ENCODE measurements at places on chromosomes 16 and 17. TPM values are rescaled to one million over a fixed set of nuclear protein-coding genes. Genes with fewer than 3 reads are reported as not detected.

Gene SUZ12
- 63.1 TPM for total RNA-seq

DNA sequence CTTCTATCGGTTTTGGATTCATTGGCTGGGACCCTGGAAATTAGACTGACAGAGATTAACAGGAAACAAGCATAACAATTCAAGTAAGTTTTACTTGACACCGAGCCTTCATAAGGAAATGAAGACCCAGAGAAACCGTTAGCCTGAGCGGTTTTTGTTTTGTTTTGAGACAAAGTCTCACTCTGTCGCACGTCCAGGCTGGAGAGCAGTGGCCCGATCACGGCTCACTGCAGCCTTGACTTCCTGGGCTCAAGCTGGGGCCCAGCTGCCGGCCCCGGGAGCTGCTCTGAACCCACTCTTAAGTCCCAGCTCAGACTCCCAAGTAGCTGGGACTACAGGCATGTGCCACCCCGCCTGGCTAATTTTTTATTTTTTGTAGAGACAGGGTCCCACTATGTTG is 321.3 kb downstream of the SEC14L1 start:
- H3K27ac ChIP-seq, result peak overlapping the region; percentile 9
- H3K36me3 ChIP-seq, result peaks cover 5% of the 10 kb centered on the region
- no peak for DNase-seq
- H3K4me3 ChIP-seq, result peak overlapping the region; percentile 30

DNA sequence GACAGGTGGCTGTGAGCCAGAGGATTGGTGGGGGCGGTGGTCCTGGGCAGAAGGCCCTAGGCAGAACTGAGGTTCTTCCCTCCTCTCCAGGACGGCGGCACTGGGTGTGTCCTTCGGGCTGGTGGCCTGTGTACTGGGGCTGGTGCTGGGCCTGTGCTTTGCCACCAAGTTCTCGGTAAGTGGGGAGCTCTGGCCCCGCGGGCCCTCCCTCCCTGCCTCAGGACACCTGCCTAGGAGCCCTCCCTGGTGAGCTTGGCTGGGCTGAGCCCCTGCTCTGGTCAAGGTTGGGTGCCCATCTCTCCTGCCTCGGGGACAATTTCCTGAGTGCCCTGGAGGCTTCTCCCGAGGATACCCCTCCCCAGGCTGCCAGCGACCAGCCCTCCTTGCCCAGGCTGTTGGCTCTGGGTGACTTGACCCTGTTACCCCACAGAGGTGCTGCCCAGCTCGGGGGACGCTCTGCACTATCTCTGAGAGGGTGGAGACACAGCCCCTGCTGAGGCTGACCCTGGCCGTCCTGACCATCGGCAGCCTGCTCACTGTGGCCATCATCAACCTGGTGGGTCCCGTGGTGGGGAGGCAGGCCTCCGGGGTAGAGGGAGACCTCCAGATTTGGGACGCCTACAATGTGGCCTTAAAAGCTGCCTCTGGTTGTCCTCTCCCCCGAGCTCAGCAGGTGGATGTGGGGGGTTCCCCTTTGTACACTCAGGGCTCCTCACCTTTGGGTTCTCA is 42.0 kb downstream of the ADCY7 start:
- H3K27me3 ChIP-seq, result no peaks in the 10 kb centered on the region
- no peak overlapping the region for H3K4me3 ChIP-seq
- H3K36me3 ChIP-seq, result peaks cover 46% of the 10 kb centered on the region
- no peak overlapping the region for H3K27ac ChIP-seq

DNA sequence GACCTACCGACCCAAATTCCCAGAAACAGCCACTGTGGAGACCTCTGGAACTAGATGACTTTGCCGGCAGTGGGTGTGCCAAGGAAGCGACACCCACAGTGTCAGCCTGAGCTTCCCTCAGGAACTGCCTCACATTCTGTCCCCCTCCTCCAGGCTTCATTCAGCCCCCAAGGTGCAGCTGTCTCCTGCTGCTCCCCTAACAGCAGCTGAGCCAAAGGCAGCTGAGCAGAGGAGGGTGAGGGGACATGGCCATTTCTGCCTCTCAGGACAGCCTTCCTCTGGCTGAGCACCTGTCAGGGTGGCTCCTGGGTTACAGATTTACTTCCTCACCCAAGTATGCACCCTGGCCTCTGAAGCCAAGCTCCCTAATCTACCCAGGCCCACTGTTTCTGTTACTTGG is 22.1 kb upstream of the MTMR4 start:
- no peak overlapping the region for H3K27ac ChIP-seq
- peaks cover 9% of the 10 kb centered on the region for H3K27me3 ChIP-seq
- H3K4me1 ChIP-seq, result peaks cover 5% of the 10 kb centered on the region
- no peak for DNase-seq
- no peaks in the 10 kb centered on the region for H3K36me3 ChIP-seq
- H3K4me3 ChIP-seq, result no peak overlapping the region

DNA sequence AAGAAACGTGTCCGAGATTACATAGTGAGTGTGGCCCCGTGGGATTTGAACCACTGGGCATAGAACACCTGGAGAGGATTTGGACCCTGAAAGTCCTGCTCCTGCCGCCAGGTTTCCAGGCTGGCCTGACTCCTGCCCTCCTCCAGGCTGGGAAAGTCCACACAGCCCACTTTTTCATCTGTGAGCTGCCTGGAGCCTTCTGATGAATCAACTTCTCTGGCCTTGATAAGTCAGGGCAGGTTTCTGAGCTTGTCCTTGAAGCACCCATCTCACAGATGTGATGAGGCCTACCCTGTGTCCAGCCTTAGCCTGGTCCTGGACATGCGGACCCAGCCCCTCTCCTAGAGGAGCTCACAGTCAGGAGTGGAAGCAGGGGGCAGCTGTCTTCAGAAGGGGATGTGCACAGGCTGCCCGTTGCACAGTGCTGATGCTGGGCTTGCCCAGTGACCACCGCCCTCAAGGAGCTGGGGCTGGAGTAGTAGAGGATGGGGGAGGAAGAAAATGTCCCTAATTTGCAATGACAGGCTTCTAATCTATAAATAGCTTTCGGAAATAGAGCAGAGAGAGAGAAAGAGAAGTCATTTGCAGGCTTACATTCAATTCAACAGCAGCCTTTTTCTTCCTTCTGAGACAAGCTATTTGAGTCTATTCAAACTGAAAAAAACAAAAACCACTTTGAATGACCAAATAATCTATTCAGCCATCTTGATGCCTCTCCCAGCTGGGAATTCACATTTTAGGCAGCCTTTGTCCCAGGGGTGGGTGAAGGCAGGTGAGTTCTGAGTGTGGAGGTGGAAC is 73.5 kb upstream of the DNAJA2 start:
- no peaks in the 10 kb centered on the region for H3K36me3 ChIP-seq
- H3K27ac ChIP-seq, result no peak overlapping the region
- DNase-seq, result no peak
- peaks cover 3% of the 10 kb centered on the region for H3K27me3 ChIP-seq
- H3K4me1 ChIP-seq, result peaks cover 12% of the 10 kb centered on the region

Gene AATK
- 0.55 TPM for total RNA-seq

DNA sequence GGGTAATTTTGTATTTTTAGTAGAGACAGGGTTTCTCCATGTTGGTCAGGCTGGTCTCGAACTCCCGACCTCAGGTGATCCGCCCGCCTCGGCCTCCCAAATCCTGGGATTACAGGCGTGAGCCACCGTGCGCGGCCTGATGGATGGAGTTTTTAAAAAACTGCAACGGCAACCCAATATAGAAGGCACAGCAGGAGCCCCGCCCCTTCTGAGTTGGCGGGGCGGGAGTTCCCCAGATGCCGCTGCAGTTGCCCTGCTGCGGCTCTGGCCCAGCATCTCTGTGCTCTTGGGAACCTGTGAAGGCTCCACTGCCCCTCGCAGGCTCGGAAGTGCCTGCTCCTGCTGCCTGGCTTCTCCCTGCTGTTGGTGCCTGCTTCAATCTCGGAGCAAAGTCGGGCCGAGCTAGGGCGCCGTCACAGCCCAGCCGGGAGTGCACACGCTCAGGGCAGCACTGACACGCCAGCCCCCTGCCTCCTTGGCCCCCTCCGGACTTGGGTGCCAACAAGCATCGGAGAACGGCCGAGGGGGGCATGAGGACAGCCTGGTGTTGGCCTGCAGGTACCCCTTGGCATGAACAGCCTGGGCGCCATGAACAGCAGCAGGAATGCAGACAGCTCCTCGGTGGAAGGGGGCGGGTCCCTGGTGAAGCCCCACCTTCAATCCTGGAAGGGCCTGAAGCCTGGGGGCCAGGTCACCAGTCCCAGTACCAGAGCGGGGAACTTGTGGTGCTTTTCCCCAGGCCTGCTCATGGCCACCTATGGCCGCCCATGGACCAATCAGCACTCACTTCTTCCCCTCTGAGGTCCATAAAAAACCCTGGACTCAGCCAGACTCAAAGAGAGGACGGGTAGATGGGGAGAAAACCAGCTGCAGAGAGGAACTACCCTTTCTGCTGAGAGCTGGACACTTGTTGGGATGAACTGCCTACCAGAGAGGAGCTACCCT is 2.3 kb upstream of the NT5M start:
- DNase-seq, result peak; percentile 12
- no peak overlapping the region for H3K27ac ChIP-seq
- H3K27me3 ChIP-seq, result no peaks in the 10 kb centered on the region
- peak overlapping the region; percentile 43 for H3K4me3 ChIP-seq

- no peaks in the 10 kb centered on the region for H3K27me3 ChIP-seq
- H3K36me3 ChIP-seq, result no peaks in the 10 kb centered on the region
- DNase-seq, result no peak
- H3K4me3 ChIP-seq, result no peak overlapping the region
Observed at GRCh38 chr17:74998783-74999182, 11.4 kb downstream of the CDR2L start.

Gene HCRT
- total RNA-seq, result not detected

Gene TSPOAP1
- total RNA-seq, result 14.4 TPM

Gene FGF11
- total RNA-seq, result 0.85 TPM

DNA sequence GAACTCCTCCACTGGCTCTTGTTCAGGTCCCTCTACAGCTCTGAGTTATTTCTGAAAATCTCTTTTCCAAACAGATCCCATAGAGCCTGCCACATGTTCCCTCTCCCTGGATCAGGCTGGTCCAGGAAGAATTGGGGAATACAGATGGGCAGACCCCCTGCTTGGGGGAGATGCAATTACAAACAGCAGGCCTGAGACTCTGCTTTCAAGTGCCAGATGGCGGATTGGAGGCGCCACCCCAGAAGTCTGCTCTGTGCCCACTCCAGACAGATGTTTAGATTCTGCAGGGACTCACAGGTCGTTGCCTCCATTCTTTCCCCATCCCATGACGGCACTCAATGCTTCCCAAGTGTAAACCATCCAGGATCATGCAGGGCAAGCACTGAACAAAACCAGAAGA is 316.6 kb downstream of the SLC39A11 start:
- no peak overlapping the region for H3K4me3 ChIP-seq
- no peak for DNase-seq
- H3K4me1 ChIP-seq, result no peaks in the 10 kb centered on the region
- H3K36me3 ChIP-seq, result no peaks in the 10 kb centered on the region
- no peaks in the 10 kb centered on the region for H3K27me3 ChIP-seq

DNA sequence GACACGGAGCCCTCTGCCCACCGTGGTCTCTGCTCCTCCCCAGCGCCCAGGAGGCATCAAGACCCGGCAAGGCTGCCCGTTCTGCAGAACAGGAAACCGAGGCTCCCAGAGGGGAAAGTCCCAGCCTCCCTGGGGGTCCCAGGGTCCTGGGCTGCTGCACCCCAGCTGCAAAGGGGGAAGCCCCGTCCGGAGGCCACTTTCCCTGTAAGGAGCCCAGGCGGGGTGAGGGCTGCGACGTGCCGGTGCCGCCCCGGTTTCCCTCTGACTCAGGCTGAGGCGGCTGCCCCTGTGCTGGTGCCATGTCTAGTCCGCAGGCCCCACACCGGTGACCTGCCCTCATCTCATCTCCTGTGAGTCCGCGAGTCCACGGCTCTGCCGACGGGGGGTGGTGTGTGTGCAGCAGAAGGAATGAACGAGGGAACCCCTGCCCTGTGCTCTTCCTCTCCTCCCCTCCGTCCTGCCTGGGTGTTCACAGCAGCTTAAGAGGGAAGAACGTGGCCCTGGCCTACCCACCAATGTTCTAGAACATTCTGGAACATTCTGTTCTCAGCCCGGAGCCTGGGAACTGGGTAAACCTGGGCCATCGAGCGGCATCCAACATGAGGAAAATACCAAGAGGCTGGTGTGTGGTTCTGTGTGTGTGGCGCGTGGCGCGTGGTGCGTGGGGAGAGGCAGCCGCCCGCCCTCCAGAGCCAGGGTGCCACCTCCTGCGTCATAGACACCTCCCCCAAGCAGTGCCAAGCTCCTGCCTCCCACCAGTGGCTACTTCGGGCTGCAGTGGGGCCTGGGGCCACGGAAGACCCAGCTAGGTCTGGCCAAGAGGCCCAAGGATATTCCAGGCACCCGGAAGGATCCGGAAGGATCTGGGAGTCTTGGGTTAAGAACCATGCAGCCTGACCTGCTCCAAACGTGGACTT is 7.0 kb upstream of the CBFA2T3 start:
- H3K27me3 ChIP-seq, result no peaks in the 10 kb centered on the region
- no peak overlapping the region for H3K27ac ChIP-seq
- no peak overlapping the region for H3K4me3 ChIP-seq
- no peaks in the 10 kb centered on the region for H3K36me3 ChIP-seq

Gene SDR42E2
- 0.11 TPM for total RNA-seq

Gene KCNJ16
- total RNA-seq, result not detected

DNA sequence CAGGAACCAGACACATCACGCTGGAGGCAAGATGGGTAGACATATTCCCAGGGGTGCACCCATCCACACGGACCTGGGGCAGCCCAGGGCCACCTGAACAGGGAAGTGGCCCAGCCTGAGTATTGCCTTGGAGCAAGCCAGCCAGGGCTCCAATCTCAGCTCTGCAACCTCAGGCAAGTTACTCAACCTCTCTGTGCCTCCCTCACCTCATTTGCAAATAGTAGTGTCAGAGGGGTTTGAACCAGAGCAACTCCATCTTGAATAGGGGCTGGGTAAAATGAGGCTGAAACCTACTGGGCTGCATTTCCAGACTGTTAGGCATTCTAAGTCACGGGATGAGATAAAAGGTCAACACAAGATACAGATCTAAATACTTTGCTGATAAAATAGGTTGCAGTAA is 35.1 kb upstream of the SNN start:
- H3K27me3 ChIP-seq, result no peaks in the 10 kb centered on the region
- H3K27ac ChIP-seq, result no peak overlapping the region
- no peak overlapping the region for H3K4me3 ChIP-seq
- no peaks in the 10 kb centered on the region for H3K36me3 ChIP-seq

DNA sequence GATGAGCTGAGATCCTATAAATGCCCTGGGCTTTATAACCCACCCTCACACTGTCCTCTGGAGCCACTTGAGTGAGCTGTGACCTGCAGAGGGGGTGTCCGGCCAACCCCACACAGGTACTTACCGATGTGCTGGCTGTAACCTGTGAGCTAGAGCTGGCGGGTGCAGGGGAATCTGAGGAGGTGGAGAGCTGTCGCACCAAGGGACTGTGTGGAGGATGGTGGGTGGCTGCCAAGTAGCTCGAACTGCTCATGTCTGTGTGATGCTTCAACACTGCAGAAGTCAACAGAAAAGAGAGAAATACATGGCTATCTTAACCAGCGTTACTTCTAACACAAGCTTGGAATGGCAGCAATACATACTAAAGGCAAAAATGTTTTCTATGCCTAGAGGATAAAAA is 39.4 kb downstream of the STH start:
- H3K27ac ChIP-seq, result no peak overlapping the region
- H3K27me3 ChIP-seq, result no peaks in the 10 kb centered on the region
- H3K36me3 ChIP-seq, result peaks cover 75% of the 10 kb centered on the region
- H3K4me1 ChIP-seq, result no peaks in the 10 kb centered on the region
- DNase-seq, result no peak

Data from CD8-positive, alpha-beta memory T cell (primary cell).